ENCODE measurements at places on chromosomes 13 and 19.

DNA sequence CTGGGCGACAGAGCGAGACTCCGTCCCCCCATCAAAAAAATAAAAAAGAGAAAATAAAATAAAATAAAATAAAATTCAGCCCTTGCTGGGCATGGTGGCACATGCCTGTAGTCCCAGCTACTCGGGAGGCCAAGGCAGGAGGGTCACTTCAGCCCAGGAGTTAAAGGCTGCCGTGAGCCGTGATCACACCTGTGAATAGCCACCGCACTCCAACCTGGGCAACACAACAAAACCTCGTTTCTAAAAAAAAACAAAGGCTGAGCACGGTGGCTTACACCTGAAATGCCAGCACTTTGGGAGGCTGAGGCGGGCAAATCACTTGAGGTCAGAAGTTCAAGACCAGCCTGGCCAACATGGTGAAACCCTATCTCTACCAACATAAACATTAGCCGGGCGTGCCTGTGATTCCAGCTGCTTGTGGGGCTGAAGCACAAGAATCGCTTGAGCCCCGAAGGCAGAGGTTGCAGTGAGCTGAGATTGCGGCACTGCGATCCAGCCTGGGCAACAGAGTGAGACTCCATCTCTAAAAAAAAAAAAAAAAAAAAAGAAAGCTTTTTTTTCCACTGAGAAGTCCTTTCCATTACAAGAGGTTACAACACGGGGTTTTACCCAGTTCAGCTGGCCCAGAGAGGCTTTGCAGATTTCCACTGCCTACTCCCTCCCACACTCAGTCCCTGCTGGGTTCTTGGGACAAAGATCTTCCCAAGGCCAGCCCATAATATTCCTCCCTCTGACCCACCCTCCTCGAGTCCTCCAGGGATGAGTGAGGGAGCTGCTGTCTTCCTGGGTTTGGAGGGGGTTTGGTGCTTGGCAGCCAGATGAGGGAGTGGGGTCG is 6.4 kb downstream of the ANGPTL4 start:
- DNase-seq = no peak

DNA sequence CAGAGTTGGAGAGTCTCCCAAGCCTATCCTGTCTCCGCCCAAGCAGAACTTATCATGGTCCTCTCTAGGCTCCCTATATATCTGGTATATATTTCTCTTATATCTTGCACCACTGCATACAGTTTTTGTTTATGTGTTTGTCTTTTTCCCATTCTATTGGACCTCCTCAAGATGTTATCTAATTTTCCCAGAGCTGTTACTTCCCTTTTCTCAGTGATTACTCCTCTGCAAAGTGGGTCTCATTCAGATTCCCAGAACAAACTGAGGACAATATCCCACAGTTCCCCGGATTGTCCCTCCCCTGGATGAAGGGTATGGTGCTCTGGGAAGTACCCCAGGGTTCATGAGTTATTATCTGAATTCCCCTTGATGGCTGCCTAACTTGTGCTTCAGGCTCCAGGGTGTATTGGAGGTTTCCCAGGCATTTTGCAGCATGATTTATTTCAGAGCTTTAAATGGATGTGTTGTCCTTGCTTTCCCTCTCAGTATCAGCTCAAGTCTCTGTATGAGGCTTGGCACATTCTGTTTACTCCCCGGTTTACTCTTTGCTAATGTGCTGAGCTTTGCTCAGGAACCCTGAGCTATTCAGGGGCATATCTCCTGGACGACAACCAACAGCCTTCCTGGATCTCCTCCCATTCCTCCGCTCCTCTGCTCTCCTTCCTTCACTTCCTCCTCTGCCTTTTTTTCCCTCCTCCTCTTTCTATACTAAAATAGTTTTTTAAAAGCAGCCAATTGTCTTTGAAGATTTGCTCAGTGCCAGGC is 329.3 kb downstream of the SPRY2 start:
- DNase-seq = no peak

DNA sequence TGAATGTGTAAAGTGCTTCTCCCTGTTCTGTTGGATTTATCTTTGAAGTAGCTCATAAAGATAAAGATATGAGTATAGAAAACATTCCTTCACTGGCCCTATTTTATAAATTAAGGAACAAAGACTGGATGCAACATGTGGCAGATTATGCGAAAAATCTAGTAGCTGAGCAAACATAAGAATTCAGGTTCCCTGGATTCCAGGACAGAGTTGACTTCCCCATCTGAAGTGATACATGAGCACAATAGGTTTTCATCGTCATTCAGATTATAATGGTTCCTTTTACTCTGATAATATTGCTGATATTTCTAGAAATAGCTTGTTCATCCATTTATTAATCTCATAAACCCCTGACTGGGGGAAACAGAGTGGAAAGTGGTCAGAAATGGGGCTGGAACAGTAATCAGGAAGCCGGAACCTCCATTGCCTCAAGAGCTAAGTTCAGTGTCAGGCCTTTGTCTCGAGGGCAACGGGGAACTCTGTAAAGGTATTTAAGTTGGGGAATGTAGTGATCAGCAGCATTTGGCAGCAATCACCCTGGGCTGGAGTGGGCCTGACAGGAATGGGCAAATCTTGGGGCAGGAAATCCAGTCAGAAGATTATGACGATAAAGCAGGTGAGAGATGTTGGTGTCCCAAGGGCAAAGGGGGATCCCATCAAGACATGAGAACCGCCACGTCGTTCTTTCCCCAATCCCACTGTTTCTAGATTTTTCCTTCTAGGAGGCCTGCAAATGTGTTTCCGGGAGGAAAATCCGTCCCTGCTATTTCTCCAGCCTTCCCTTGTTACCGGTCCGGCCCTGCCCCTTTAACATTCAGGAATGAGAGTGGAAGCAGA is 232.5 kb upstream of the SERP2 start:
- DNase-seq = peak; percentile 27

- no peak for DNase-seq
Measured at GRCh38 chr13:44048326-44048725, 168.6 kb downstream of the LACC1 start.

DNA sequence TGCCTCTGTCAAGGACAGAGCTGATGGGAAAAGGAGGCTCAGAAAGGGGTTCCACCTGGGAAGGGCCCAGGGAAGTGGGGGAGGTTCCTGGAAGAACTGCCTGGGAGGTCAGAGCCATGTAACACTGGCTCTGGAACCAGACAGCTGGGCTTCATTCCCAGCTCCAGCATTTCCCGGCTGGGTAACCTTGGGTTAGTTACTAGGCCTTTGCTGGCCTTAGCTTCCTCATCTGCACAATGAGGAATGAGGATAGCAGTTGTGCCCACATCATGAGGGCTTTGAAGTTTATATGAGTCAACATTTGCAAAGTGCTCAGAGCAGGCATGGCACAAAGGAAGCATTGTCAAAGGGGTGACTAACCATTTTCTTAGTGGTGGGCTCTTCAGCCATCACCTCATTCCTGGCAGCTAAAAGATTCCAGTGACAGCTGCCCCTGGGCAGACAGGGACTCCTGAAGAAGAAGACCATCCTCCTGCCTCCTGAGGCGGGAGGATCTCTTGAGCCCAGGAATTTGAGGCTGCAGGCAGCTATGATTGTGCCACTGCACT is 1.7 kb upstream of the DNAJB1 start:
- peak; percentile 40 for DNase-seq

DNA sequence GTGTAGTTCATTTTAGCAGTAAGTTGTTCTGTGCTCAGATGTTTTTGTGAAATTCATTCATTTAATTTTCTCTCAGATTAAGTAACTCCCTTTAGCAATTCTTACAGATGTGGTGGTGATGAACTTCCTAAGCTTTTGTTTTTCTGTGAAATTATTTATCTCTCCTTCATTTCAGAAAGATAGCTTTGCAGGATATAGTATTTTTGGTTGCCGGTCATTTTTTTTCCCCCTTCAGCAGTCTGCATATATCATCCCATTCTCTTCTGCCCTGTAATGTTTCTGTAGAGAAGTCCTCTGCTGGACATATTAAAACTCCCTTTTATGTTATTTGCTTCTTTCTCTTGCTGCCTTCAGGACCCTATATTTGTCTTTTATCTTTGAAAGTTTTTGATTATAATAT is 470.2 kb downstream of the PCDH9 start:
- DNase-seq = no peak

GRCh38 chr19:4768934-4769777 is 22.4 kb upstream of the FEM1A start:
- DNase-seq = peak; percentile 85

GRCh38 chr19:15199661-15200552 is 888 bp downstream of the NOTCH3 start:
- DNase-seq = peak; percentile 38

DNA sequence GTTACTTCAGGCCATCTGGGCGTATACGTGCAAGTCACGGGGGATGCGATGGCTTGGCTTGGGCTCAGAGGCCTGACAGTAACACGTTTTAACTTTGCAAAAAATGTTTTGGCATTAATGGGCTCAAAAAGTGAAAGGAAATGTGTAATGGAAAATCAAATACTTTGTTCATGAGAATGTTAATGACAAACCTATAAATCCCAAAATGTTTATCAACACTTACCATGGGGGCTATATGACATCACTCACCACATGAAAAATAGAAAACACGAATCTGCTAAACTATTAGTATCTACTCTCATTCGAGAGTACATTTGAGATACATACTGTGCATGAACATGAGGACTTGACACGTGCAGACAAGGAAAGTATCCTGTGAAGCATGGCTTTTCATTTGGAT is 91.7 kb downstream of the FAM216B start:
- peak; percentile 85 for DNase-seq

DNA sequence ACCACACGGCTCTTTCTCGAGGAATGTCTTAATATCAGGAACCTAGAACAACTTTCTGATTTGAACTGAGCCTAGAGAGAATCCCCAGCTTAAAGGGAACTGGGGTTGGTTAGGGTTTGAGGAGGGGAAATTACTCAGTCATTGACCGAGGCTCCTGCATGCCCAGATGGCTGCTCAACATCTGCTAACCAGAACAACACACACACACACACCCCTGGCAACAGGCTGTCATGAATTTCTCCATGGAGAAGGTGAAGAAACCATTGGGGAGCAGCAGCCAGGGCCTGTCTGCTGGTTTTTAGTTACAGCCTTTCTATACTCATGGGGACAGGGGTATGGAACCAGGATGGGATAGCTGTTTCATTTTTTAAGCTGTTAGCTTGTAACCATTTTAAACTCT is 5.2 kb downstream of the MTUS2 start:
- no peak for DNase-seq

DNA sequence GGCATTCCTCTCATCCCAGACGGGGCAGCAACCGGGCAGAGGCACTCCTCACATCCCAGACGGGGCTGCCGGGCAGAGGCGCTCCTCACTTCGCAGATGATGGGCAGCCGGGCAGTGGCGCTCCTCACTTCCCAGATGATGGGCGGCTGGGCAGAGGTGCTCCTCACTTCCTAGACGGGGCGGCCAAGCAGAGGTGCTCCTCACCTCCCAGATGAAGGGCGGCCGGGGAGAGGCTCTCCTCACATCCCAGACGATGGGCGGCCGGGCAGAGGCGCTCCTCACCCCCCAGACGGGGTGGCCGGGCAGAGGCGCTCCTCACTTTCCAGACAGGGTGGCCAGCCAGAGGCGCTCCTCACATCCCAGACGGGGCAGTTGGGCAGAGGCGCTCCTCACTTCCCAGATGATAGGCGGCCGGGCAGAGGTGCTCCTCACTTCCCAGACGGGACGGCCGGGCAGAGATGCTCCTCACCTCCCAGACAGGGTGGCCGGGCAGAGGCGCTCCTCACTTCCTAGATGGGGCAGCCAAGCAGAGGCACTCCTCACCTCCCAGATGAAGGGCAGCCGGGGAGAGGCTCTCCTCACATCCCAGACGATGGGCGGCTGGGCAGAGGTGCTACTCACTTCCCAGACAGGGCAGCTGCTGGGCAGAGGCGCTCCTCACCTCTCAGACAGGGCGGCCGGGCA is 68.9 kb downstream of the ZNF708 start:
- no peak for DNase-seq

DNA sequence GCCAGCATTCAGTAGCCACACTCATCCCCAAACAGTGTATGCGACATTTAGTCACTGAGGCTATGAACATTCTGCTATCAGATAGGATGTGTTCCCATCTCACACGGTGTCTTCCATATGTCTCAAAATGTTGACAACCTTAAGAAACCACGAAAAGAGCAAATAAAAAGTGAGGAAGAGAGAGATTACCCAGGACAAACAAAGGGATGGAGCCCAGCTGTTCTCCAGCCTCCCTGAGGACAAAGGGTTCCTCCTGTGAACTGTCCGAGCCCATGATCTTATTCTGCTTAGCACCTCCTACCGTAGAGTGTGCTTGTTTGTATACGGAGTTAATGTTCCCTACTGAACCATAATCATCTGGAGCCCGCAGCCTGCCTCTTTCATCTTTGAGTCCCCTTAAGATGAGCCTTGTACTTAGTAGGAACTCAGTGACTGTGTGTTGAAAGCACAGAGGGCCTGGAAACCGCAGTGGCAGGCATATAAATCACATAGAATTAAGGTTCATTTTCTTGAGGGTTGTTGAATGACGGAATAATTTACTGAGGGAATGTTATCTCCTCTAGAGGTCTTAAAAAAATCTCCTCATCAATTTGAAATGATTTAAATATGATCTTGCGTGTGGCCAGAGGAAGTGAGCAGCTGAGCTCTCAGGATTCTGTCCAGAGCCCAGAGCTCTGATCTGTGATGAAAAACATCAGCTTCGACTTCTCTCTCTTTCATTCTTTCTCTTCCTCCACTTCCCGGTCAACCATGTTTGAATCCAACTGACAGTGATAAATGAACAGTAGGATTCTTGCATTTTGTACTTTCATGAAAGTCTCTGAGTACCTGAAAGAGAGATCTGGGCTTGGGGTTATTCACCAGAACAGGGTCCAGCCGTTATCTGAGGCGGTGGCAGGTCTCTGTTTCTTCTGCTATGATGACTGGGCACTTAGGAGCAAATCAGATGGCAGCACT is 200.5 kb downstream of the KLF5 start:
- DNase-seq = peak; percentile 49

GRCh38 chr13:50344717-50345116 is 329.5 kb downstream of the KCNRG start:
- DNase-seq = no peak

DNA sequence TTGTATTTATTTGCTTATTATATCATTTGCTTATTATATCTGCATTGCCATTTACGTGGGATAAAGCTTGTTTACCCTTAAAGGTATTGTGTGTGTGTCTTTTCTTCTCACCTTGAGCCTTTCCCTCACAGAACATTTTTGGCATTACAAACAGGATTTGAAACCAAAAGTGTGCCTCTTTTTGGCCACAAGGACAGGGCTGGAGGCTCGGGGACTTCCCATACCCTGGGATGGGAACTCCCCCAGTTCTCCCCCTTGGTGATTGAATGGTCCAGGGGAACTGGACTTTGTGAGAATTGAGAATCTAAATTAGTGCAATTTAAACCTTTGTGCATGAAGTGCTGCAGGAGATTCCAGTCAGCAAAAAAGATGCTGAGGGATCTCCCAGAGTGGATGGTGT is 2.4 kb upstream of the ZNF506 start:
- no peak for DNase-seq

DNA sequence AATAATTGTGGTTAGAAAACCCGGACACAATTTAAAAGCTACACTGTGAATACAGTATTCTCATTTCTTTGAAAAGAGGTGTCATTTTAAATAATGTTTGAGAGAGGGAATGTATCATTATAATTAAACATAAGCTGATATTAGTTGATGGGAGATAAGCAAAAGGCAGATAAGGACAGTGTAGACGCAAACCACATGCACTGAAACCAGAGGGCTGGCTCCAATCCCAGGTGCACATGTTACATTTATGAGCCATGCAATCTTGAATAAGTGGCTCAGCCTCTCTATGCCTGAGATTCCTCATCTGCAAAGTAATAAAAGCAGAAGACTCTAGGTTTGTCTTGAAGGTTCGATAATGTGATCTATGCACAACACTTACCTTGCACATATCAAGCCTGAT is 238.7 kb downstream of the EFNB2 start:
- no peak for DNase-seq

- DNase-seq = peak; percentile 20
Measured at GRCh38 chr13:20441879-20442278, 83.8 kb downstream of the CRYL1 start.
